Endothelial cell of umbilical vein (primary cell): ENCODE measurements at places on chromosomes 5 and 9. TPM values are rescaled to one million over a fixed set of nuclear protein-coding genes. Genes with fewer than 3 reads are reported as not detected.

DNA sequence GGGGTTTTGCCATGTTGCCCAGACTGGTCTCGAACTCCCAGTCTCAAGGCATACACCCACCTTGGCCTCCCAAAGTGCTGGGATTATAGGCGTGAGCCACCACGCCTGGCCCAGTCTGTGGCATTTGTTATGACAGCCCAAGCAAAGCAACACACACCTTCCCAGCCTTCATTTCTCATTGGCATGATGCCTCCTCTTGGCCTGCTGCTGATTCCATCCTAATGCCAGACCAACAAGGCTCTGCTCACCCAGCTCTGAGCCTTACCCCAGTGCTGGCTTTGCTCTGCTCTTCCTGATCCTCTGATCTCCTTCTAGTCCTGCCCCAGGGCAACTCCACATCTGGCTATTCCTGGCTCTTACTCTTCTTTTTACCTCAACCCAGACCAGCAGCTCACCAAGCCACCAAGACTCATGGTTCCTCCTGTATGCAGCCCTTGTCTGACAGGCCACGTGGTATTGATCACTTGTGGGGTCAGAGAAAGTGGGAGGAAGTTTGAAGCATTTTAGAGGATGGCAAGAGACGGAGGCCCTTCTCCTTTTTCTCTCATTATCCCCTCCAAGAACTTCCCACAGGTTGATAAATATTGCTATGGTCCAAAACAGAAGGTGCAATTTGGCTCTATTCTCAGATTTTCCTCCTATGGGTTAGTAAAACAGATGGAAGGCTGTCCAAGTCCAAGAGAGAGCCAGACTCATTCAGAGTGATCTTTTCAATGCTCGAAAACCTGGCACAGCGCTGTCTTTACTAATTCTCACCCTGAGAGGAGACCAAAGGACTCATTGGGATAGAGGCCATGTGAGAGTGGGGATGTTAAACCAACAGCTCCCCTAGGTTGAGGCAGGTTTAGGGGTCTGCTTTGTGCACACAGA lies 958 bp downstream of the CD180 start:
- no peak for DNase-seq

The ARL14EPL gene
- total RNA-seq = 0.58 TPM in 1 of 2 replicates, not detected in the other

GRCh38 chr5:165714598-165714997 lies 2209.2 kb downstream of the MAT2B start:
- no peak for DNase-seq

The TPPP gene
- total RNA-seq = 0.07 and 0.09 TPM in 2 replicates

DNA sequence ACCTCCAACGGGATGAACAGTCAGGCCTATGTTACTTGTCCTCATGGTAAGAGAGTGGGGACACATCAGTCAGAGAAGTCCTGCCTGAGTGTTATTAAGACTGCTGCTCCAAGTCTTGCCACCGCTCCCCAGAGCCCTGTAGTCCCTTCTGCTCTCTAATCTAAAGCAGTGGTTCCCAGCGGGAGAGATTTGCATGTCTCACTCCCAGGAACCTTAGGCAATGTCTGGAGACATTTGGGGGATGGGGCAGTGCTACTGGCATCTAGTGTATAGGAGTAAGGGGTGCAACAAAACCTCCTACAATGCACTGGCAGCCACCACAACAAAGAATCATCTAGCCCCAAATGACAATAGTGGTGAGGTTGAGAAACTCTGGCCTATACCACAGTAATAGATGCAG lies 2.6 kb upstream of the SVEP1 start:
- no peak for DNase-seq

DNA sequence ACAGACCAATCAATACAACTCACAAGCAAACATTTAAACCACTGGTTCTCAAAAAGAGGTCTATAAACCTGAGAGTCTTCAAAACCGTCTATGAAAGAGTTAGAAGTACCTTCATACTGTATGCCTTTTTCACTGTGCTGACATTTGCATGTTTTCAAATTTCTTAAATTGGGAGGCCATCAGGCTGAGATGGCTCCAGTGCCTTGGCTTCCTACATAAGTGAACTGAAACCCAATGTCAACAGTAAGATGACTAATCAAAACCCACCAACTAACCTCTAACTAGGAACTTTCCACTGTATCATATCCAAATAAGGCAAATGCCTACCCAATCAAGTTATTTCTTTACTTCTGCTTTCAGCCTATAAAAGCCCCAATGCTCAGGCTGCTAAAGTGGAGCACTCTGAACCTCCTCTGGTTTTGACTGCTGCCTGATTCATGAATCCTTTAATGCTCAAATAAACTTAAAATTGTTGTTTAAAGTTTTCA lies 35.1 kb downstream of the FAM13B start:
- DNase-seq = peak; percentile 6
